ENCODE measurements at places on chromosomes 2 and 18. TPM values are rescaled to one million over a fixed set of nuclear protein-coding genes. Genes with fewer than 3 reads are reported as not detected.

The REG1B gene
- not detected for total RNA-seq

The DLX1 gene
- not detected for total RNA-seq

The COLEC12 gene
- 0.59 TPM for total RNA-seq

The GYPC gene
- 14.0 TPM for total RNA-seq

The RAD51AP2 gene
- not detected for total RNA-seq

The SERPINB3 gene
- total RNA-seq: 1.7 TPM

The C2orf78 gene
- 0.09 TPM for total RNA-seq

The SESTD1 gene
- total RNA-seq: 43.6 TPM

The ZNF512 gene
- total RNA-seq: 38.2 TPM

The TRIM54 gene
- total RNA-seq: 4.6 TPM

DNA sequence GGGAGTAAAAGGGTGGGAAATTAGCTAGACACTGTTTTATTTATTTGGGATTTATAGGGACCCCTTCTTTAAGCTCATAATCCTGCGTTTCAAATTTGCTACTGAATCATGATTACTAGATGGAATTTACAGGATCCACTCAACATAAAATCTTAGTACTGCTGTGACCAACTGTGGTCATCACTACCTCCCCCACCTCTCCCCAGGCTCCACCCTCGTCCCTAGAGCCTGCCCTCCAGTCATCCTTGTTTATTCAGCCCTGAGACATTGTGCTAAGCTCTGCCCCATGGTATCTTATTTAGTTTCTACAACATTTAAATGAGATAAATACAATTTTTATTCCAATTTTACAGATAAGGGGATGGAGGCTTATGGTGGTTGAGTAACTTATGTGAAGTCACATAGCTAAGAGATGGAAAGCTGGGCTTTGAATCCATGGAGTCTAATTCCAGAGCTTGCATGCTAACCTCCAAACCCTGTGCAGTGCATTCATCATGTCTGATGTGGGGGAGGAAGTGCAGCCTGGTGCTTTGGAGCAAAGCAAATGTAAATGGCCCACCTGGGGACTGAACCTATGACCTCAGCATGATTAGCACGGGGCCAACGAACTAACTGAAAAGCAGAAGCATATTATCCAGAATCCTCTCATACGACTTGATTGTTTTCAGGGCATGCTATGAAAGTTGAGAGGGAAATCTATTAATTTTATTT, 502.4 kb downstream of the TMEM182 start:
- no peak for DNase-seq

GRCh38 chr2:108383146-108383830, 5.5 kb downstream of the SULT1C4 start:
- DNase-seq: no peak

- DNase-seq: no peak
These were observed 53.2 kb downstream of the SFXN5 start for GRCh38 chr2:73018188-73018825.

DNA sequence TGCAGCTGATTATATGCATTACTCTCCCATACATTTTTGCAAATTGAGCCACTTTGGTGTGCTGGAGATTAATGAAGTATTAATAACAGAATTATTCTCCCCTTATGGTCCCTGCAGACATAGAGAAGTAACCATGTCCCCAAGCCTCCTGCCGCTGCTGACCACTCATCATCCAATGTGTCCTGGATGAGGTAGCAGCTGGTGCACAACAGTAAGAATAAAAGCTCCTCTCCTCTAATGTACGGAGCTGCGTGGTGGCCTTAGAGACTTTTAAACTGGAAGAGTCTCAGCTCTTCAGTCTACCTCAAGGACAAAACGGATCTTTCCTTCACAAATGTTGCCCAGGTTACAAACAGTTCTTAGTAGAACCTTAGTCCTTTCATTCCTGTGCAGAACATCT, 37.7 kb downstream of the TPO start:
- DNase-seq: no peak

- DNase-seq: no peak
These were observed 60.6 kb downstream of the CYB5A start for GRCh38 chr18:74230922-74231714.

- no peak for DNase-seq
These were observed 375.2 kb upstream of the MYT1L start for GRCh38 chr2:2706306-2706705.

GRCh38 chr2:127324635-127325034, 30.7 kb upstream of the ERCC3 start:
- DNase-seq: no peak

- DNase-seq: peak; percentile 16
These were observed 24.4 kb downstream of the PSD4 start for GRCh38 chr2:113198048-113198789.

DNA sequence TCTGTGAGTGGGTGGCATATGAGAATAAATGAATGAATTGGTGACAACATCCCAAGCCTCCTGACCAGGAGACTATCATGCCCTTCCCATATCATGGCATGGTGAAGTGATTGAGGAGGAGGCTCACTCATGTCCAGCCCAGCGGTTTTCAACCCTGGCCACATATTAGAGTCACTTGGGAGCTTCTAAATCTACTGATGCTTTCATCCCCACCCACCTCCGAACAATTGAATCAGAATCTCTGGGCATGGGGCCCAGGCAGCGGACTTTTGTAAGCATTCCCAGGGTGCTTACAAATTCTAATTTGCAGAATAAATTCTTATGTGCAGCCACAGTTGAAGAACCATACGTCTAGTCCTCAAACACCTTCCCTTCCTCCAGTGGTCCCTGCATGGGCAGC, 81.7 kb upstream of the SEC11C start:
- DNase-seq: no peak

- DNase-seq: no peak
These were observed 17.1 kb upstream of the SNED1 start for GRCh38 chr2:240981280-240981679.

DNA sequence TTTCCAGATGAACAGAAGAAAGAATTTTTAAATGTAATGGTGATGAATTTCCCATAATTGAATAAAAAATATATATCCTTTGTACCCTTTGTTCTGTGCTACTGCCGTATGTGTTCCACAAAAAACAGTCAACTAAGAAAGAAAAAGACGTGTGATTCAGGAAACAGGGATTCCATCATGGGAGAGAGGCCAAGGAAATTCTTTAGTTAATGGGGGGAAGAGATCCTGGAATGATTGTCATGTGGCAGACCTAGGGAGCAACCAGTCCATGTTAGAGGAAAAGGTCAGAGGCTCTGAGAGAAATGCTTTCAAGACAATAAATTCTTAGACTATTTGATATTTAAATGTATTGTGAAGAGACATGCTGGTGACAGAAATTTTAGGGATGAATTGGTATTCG, 76.6 kb downstream of the CPO start:
- no peak for DNase-seq

DNA sequence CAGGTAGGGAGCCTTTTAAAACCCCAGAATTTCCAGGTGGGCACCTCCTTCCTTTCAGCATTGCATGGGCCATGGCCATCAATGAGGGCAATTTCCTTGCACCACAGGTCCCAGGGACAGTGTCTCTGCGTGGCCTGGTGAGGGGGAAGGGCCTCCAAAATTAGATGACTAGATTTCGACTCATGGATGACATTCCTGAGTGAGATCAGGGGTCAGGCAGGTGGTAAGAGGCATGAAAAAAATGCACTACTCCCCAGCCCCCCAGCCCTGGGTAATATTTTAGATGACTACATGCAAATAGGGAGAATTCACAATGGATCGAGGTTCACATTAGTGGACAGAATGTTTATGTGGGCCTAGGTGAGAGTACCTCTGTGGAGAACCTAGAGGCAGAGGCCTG, 19.0 kb upstream of the IGFBP5 start:
- no peak for DNase-seq

DNA sequence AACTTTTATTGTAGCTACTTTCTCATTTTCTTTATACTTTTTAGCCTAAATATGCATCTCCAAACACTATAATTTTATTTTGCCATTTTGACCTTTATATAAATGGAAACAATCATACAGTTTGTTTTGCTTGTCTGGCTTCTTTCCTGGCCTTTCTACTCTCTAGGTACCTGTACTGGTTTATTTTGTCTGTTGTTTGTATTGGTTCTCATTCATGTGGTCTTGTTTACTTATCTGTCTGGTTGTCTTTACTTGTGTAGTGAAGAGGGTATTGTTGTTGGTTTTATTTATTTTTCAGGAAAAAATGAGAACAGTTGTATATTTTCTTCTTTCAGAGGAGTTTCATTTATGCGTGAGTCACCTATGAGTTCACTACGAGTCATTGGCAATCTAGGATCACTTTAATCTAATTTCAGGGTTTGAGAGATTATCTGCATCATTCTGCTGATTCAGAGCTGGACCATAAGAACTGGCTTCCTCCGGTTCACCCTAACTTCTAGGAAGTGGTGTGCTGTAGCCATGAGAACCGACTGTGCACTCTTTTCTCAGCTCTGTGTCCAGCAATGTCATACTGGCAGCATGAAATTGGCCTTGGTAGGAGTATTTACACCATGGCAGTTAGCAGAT, 33.1 kb upstream of the HDAC4 start:
- no peak for DNase-seq

GRCh38 chr18:27057519-27058234, 127.4 kb downstream of the CHST9 start:
- no peak for DNase-seq

- no peak for DNase-seq
These were observed 76.2 kb downstream of the PSMG2 start for GRCh38 chr18:12779043-12779442.

GRCh38 chr18:45303026-45303425, 312.2 kb upstream of the SLC14A2 start:
- DNase-seq: no peak

DNA sequence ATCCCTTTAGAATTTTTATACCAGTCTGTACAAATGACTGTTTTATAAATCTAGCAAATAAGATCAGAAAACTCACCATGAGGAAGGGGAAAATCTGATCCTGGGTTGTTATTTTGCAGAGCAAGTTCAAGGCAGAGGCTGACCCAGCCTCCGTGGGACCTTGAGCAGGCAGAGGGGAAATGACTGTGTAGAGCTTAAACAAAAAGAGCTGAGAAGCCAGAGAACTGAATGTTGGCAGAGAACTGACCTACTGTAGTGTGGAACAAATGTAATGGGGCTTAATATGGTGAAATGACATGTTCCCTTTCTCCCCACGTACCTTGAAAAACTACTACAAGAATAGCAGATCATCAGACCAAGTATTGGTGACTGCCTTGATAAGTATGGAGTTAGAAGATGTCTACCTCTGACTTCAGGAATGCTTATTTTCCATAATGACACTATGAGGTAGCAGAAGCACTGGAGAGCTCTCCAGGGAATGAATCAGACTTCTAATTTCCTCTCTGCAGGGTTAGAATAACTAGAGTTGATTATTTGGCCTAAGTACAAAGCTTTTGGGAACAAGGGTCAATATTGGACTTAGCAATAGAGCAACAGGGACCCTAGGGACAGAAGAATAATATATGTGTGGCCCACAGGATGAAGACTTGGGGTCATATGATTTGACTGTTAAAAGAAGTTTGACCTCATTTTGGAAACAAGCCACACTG, 304.4 kb downstream of the CCDC178 start:
- DNase-seq: no peak

DNA sequence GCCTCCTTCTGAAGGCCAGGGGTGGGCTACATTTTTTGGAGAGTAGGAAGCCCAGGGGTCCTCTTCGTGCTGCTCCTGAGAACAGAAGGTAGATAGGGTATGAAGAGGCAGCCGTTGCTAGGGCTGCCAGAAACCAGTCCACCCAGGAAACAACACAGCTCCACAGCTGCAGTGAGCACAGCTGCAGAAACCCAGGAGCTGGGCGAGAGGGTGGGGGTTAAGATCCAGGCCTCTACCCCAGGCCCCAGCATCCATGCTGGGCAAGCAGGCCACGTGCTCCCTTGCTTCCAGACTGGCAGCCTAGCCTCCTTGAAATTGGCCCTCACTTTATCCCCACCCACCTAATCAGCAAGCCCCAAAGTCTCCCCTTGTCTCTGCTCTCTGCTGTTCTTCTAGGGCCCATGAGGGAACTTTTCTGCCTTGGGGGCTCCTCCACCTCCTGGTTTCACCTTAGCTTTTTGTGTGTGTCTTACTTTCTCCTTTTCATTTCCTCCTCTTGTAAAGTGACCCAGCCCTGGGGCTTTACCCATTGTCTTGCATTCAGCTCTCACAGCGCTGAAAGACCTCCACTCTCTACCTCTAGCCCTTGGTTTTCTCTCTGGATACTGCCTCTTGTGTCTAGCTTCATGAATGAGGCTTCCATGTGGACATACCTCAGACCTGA, 30.7 kb downstream of the STON1 start:
- peak; percentile 39 for DNase-seq

DNA sequence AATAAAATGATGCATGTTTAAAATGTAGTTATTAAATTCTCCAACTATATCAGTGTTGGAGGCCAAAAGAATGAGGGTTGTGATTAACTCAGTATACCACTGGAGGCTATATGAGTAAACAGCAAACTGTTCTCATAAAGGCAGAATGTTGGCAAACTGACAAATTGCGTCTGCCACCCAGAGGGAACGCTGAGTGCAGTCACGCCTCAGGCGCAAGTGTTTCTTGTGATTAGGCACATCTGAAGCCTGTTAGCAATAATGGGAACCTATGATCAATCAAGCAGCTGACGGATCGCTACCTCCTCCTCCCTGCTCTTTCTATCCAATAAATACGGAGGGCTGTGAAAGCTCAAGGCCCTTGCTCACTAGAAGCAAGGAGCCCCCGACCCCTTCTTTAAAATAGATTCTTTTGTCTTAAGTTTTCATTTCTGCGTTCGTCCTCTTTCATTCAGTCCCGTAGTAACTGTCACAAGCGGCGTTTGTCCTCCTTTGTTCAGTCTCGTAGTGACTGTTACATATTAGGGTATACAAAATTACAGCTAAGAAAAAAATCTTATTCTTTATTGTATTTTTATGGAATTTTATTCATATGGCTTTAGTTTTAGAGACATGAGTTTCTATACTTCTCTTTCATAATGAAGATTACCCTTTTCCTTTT, 16.3 kb upstream of the RMND5A start:
- DNase-seq: no peak

DNA sequence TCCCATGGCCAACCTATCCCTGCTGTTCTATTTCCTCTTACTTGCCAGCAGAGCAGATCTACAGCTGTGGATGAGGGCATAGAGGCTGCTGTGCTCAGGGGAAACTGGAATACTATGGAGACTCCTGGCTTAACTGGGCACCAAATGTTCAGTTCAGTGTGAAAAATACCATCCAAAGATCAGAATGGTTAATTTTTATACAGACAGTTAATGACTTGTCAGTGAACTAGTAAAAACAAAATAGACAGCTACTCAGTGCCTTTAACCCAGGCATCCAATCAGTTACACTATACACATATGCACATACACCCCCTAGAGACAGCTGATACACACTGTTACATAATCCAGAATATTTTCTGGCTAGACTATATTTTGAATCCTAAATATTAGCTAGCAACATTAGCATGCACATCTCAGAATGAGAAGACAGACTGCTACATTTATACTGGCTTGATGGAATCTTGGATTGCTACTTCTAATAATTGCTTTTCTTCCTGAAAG, 59.1 kb upstream of the WIPF1 start:
- no peak for DNase-seq

GRCh38 chr18:7566567-7567473, at the start of gene PTPRM:
TSS of gene PTPRM (plus strand) at chr18:7567316. CDS start at chr18:7567819, 503 bp downstream.
- peak; percentile 71 for DNase-seq

GRCh38 chr18:52288403-52289004, 51.5 kb upstream of the DCC start:
- DNase-seq: peak; percentile 63

Measured in H9 (cell line).